Stromal cell of bone marrow (primary cell): ENCODE measurements at places on chromosomes 12 and 14.

DNA sequence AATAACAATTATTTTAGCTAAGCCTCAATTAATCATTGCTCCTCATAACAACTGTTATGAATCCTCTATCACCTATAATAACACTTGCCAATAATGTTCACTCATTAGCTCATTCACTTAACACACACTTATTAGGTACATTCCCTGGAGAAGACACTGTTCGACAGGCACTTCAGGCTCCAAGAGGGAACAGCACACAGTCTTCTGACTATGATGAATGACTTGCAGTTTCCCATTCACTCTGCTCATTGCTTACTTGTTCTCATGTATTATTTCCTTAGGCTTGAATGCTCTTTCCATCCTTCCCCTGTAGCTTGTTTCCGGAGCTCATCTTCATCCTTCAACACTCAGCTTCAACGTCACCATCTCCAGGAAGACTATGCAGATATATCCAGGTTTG lies 437.3 kb downstream of the TMEM132D start:
- DNase-seq: no peak

DNA sequence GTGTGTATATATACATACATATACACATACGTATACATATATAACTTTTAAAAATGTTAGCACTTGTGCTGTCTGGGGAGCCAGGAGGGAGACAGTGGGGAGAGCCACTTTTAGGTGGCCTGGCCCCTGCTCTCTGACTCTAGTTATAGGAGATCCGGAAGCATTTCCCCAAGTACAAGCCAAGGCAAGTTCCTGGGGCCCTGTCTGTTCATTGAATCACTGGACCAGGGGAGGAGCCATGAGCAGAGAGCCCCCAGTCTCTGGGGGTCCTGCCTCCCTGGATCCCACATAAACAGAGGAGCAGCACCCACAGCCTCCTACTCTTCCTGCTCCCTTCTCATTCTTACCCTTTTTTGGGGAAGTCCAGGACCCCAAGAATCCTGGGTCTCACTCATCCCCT lies 45.4 kb upstream of the TMED10 start:
- no peak for DNase-seq

DNA sequence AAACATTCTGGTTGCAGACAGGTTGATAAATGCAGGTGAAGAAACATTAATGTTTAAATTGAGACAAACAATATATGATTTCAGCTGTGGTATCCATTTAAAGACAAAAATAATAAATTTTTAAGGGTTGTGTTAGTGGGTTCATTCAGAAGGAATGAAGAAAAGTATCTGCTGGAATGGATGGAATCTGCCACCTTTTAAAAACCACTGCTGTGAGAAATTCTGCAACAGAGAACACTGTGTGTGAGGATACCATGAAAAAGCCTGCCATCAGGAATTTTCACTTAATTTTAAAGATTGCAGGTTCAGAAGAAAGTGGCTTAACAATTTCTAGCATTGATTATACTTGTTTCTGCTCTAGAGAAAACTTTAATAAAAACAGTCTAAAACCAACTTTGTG lies 184.6 kb upstream of the SOX5 start:
- DNase-seq: no peak

DNA sequence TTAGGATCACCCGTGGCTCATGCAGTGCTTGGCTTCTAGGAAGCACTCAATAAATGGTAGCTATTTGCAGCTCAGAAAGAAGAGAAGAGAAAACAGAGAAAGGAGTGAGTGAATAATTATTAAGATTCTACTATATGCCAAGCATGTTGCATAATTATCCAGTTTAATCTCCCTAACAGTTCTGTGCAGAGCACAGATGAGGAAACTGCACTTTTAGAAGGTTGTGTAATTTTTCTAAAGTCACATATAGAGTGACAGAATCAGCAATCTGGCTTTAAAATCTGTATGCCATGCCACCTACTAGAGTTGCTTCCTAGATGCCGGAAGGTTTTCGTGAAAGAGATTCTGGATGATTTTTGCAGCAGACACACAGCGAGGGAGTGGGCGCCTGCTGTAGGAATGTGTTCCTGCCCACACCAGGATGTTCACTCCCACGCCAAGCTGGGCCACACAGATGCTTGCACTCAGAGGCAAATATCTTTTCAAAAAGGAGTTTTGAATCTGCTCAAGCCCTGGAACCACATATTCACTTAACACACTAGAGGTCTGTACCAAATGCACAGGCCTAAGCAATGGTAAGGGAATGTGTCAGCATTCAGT lies 50.2 kb upstream of the SMCO2 start:
- no peak for DNase-seq

DNA sequence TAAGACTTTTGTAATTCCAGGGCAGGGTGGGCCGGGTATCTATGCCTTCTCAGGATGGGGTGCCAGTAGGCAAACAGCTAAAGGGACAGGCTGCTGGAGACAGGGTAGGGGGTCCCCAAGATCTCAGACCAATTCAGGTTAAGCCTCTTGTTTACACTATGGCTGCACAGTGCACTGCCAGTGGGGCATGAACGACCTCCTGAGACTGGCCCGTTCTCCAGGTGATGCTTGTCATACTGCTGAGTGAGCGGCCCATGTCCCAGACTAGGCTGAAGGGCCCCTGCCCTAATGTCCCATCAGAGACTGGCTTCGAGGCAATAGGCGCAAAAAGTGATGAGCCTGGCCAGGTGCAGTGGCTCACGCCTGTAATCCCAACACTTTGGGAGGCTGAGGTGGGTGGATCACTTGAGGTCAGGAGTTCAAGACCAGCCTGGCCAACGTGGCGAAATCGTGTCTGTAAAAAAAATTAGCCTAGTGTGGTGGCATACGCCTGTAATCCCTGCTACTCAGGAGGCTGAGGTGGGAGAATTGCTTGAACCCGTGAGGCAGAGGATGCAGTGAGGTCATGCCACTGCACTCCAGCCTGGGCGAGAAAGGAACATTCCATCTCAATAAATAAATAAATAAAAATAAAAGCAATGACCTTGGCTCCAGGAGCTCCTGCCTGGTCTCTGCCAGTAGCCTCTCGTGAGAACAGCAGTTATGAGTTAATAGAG lies 12.6 kb downstream of the SLC25A29 start:
- no peak for DNase-seq

GRCh38 chr12:92396647-92397252 lies 251.1 kb upstream of the BTG1 start:
- DNase-seq: peak; percentile 77

DNA sequence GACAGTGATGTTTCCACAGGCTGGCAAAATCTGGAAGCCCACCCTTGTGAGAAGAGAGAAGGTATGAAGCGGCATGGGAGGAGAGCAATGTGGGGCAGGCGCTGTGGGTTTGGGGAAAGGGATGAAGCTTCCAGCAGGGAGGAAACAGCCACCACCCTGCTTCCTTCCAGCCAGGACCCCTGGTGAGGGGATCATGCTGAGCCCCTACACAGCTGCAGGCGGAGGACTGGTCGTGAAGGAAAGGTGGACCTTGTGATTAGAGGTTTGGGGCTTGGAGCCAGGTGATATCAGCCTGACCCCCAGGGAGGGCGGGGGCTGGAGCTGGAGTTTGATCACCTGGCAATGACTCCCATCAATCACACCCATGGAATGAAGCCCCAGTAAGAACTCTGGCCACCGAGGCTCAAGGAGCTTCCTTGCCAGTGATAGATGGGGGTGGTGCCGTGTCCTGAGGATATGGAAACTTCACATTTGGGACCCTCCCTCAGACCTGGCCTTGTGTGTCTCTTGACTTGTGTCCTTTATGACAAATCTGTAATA lies 48.6 kb downstream of the RIMBP2 start:
- no peak for DNase-seq

DNA sequence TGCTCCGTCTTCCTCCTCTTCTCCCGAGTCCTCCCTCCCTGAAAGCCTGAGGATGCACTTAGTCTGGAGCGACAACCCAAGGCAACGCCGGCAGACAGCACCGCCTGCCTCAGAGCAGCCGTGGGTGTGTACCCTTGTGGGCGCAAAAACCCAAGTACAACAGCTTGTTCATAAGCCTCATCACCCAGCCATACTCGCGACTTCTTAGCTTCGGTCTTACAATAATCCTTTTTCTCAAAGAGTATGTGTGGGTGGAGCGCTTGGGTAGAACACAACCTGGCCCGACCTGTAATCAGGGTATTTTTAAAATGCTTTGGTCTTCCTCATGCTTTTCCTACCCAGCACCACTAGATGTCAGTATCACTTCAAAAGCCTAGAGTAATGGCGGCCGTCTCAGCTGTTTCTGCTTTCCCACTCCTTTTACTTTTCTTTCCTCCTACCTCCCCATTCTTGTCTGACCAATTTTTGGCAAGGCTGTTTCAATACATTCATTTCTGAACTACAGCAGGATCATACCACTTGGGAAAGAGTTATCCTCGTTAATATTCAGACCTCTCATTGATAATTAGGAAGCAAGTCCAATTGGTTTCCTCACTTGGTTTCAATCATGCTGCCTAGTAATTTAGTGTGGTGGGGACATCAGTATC lies 198.9 kb downstream of the EPS8 start:
- DNase-seq: no peak

- no peak for DNase-seq
Measured at GRCh38 chr12:70074510-70074909, 168.7 kb upstream of the CNOT2 start.

GRCh38 chr12:70828351-70828750 lies 92.2 kb downstream of the PTPRR start:
- peak; percentile 55 for DNase-seq

DNA sequence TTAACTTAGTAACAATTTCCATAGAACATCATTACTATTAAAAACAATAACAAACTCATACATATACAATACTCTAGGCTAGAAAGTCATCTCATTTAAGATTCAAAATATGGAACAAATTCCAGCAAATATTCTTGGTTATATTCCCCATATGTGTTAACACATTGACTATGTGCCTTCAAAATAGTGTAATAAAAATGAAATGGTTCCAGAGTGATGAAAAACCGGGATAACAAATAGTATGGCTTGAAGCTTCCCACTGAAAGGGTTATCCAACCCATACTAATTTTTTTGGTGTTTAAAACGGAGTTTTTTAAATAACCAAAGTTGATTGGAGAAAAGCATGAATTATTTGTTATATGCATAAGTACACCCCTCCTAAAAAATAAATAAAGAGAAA lies 5.3 kb downstream of the LRIG3 start:
- no peak for DNase-seq

DNA sequence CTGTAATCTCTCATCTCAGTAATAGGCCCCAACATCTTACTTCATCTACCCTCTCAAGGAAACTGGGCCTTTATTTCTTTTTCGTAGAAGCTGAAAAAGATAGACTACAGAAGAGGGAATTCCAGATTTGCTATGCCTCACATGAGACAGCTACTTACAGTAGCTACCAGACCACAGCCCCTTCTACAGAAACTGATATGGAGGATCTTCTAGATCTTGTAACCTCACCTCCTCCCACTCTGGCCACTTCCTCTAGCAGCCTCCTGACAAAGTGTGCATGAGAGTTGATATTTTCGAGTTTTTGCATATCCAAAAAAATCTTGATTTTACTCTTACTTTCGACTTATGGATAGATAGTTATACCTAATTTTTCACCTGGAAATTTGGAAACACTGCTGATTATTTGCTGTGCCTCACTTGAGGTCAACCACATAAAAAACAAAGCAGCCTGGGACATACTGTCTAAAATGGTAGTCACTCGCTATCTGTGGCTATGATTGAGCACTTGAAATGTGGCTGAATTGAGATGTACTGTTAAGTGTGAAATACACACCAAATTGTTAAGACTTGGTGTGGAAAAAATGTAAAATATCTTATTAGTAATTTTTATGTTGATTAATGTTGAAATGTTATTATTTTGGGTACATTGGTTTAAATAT lies 86.3 kb upstream of the NID2 start:
- DNase-seq: no peak

GRCh38 chr12:46675736-46676135 lies 150.1 kb downstream of the SLC38A4 start:
- DNase-seq: peak; percentile 31

- DNase-seq: peak; percentile 19
Measured at GRCh38 chr14:79856381-79856780, 354.9 kb downstream of the DIO2 start.

GRCh38 chr14:75286313-75286712 lies 7.7 kb downstream of the FOS start:
- DNase-seq: no peak

DNA sequence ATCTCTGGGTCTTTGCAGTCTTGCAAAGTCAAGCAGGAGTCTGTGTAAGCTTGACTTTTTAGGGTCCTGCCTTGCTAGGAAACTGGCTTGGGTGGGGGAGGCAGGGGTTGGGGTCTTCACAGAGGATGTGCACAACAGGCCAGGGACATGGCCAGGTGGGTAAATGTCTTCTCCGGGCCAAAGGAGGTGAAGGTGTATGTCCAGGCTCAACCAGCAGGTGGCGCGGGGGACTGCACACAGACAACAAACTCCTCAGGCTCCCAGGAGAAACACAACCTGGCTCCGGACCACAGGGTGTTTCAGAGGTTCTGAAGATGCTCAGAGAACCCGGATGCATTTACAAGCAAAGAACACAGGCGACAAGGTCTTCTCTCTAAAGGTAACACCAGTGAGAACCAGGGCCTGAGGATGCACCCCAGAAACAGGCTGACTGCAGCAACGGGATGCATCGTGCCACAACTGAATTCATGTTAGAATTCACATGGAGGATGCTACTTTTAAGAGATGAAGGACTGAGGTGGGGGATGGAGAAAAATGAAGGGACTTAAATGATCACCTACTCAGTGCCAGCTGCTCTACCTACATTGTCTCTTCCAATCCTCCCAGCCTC lies 56.0 kb downstream of the PLEKHG3 start:
- no peak for DNase-seq

- no peak for DNase-seq
Measured at GRCh38 chr14:95941897-95942296, 65.3 kb downstream of the TUNAR start.

GRCh38 chr12:79532907-79533288 lies 157.9 kb downstream of the PAWR start:
- DNase-seq: no peak

GRCh38 chr12:1737652-1738286 lies 46.9 kb downstream of the ADIPOR2 start:
- DNase-seq: no peak

- no peak for DNase-seq
Measured at GRCh38 chr12:120239776-120240494, 25.6 kb downstream of the PXN start.

DNA sequence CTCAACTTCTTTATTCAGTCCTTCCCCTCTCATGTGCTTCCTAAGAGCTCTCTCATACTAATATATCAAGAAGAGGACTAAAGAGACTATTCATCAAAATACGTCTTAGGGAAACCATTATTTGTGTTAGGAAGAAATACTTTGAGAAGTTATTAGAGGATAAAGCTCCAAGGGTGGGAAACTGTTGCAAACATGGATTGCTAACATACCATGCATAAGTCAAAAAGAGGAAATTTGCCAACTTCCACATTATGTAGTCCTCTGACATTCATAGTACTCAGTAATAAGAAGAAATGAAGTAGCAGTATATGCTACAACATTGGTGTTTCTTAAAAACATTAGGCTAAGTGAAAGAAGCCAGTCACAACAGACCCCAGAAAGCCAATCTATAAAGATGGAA lies 128.8 kb upstream of the CLEC14A start:
- DNase-seq: no peak

DNA sequence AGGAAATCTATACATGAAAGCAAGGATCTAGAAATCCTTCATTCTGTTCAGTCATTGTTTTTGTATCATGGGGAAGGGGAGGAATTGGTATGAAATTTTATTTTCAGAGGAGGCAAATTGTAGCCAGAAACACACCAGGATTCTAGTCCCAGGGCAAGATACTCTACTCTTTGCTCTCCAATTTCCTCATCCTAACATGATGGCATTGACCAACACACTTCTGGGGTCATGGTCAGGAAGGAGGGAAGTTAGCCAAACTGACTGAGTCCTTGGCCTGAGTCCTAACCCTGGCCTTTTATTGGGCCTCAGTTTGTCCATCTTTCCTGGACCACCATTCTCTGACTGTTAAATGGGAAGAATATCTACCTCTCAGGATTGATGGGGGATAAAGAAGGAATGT lies 65.5 kb downstream of the BBS10 start:
- no peak for DNase-seq
